ENCODE measurements at places on chromosomes 2 and 18.

GRCh38 chr18:58491773-58492752 is 136.8 kb downstream of the ALPK2 start:
- no peak for DNase-seq

DNA sequence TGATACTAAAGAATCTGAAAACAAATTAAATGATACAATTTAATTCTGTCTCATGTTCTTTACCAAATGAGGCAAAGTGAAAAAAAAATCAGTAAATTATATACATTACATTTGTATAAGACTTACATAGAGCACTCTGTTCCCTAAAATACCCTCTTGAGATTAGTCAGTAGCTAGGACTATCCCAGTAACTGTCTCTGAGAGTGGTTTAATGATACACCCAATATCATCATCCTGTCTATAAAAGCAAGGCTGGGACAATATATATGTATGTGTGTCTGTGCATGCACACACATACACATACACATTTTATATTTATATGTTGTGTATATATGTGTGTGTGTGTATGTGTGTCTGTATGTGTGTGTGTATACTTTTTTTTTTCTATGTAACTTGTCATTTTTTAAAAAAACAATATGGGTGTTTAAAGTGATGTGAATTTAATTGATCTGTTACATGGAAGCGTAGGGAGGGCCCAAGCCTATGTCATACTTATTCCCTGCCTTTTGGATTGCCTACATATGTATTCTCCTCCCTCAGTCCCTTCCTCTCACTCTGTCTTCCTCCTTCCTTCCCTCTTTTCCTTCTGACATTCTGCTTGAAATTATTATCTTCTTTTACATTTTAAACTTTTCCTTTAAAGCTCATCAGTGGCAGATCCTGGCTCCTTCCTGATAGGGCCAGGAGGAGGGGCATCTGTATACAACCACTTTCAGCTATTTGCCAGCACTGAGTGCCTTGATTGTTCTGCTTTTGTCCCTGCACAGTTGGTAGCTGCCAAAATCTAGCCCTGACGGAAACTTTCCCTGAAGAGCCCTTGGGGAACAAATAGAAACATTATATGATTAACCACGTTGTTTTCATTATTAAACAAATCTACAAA is 6.8 kb downstream of the ASXL3 start:
- DNase-seq = peak; percentile 28

GRCh38 chr2:234368861-234369261 is 128.0 kb downstream of the ARL4C start:
- peak; percentile 72 for DNase-seq

GRCh38 chr2:120598416-120598815 is 137.3 kb upstream of the GLI2 start:
- no peak for DNase-seq

GRCh38 chr2:188091220-188091619 is 200.5 kb upstream of the GULP1 start:
- no peak for DNase-seq

- DNase-seq = no peak
Measured at GRCh38 chr2:217027414-217027813, 167.6 kb upstream of the TNP1 start.

DNA sequence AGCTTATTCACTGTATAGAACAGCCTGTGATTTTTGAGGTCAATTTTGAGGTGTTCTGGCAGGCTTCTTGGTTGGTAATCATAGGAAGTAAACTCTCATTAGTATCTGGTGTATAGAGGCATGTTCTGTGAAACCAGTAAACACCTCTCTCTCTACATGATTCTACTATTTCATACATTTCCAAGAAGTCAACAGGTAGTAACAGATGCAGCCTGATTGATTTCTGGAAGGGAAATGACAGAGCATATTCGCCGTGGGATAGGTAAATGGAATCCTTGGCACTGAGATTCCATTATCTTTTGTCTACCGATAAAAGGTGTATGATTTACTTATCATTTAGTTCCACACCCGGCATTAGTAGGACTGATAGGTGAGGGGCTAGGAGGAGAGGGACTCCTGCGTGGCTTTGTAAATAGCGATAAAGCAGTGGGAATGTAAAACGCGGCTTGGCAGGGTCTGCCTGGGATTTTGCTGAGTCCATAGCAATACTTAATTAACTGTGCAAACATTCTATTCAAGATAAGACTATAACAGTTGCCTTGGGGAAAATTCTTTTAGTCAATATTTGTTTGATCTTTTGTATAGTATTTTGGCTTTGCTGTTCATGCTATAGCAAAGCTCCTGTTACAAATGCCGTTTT is 32.3 kb downstream of the LYPD6B start:
- DNase-seq = no peak

GRCh38 chr18:31575515-31576257 is 16.0 kb upstream of the TTR start:
- no peak for DNase-seq

DNA sequence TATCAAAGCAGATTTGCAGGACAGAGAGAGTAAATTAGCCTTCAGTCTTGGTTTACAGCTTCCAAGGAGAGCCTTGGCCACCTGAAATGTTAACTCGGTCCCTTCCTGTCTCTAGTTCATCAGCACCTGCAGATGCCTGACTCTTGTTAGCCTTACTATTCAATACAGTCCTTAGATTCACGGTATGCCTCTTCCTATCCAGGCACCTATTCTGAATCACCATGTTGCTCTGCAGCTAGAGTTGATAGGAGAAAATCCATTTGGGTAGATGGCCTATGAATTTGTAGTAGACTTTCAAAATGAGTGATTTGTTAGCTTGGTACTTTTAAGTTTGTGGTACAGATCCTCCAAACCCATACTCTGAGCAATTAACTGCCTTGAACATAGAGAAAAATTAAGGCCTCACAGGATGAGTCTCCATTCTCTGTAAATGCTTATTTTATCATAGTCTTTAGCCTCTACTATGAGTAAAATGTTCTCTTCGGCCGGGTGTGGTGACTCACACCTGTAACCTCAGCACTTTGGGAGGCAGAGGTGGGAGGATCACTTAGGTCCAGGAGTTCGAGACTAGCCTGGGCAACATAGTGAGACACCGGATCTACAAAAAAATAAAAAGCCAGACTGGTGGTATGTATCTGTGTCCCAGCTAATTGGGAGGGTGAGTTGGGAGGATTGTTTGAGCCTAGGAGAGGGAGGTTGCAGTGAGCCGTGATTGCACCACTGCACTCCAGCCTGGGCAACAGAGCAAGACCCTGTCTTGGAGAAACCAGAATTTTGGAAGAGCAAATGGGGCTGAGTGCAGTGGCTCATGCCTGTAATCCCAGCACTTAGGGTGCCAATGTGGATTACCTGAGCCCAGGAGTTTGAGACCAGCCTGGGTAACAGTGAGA is 32.9 kb downstream of the PTCD3 start:
- no peak for DNase-seq

GRCh38 chr2:216463148-216463547 is 35.5 kb upstream of the RPL37A start:
- DNase-seq = no peak

DNA sequence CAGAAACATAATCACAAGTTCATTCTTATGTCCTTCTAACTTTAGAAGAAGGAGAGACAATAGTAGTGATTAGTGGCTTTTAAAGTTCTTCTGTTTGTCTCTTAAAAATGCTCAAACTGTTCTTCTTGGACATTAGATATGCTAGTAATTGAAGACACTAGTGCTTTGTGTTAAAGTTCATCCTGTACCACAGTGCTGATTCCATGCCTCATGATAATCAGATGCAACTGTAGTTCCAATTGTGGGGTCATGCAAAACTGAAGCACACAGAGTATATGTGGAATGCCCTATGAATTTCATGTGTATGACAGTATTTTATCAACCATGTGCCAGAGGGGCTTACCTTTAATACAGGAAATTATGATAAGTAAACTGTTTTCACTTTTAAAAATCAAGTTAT is 11.4 kb upstream of the KCNJ13 start:
- DNase-seq = no peak

GRCh38 chr2:203461746-203462145 is 73.4 kb downstream of the RAPH1 start:
- DNase-seq = no peak

DNA sequence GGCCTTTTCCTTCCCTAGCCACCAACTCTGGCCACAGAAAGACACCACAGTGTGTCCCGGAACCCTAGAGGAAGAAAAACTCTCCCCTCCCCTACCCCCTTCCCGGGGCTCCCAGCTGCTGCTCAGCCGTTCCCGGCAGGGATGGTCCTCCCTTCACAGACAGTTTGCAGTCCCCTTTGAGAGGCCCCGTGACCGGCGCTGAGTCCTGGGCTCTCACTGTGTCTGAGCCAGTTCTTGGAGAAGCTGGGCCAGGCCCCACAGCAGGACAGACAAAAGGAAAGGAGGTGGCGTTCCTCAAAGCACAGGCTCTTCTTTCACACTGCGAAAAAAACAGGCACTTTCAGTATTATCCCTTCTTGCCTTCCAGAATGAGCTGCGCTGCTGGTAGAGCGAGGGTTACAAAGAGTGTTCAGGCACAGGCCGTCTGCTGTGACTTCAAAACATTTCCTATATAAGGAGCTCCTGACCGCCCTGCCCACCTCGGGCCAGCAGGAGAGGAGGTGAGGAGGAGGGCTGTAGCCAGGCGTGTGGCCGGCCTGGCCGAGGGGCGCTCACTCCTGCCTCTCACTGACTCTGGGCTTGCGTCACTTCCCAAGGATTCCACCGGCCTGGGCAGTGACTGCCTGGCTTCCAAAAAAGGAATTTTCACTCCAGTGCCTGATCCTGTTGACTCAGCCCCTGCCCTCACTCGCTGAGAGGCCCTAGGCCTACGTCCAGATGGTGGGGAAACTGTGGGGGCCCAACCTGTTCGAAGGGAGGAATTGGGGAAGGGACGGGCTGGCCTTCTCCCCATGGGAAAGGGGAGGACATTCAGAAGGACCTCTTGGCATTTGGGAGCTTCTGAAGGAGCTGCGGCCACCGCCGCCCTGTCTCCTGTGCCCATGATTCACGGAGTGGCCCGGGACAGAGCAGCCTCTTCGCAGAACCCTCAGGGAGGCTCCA is 24.9 kb downstream of the CIDEA start:
- no peak for DNase-seq

DNA sequence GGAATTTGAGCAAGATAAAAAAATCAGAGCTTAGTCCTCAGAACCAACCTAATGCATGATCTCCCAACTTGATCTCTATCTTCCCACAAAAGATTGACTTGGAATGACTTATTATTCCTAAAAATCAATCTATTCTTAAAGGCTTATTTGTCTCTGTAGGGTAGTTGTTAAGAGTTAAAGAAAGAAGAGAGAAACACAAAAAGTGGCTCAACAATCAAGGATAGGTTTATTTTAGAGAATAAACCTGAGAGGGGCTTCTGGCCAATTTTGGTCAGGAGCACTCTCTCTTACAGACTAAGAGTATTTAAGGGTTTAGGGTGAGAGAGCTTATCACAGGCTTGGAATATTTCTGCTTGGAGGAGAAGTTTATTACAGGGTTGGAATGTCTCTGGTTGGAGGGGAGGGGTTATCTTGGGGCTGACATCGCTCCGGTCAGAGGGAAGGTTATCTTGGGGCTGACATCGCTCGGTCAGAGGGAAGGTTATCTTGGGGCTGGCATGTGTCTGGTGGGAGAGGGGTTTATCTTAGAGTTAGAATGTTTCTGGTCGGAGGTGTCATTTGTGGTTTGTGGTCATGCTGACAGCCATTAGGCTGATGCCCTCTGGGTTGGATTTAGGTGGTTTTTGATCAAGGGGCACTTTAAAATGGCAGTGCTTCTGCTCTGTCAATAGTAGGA is 2.4 kb upstream of the MFF start:
- DNase-seq = no peak

All from DMS79 treated with DMSO at 0.1 percent for 48 hours (cell line).